ENCODE measurements at places on chromosomes 1 and 21.

DNA sequence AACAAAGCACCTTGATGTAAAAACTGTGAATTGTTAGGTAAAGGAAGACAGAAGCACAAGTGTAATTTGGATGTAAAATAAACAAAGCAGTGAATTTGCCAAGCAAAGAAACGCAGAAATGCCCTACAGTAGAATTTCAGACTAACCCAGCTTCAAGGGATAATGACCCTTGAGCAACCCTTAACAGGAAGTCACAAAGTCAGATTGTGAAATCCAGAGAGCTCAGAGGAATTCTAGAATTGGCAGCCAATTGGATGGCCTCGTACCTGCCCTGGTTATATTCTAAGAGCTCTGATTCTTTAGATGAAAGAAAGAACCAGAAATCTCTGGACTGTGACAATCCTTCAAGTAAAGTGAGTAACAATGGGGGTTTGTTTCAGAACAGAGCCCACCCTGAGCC is 152.7 kb upstream of the CHRM3 start:
- DNase-seq: no peak

DNA sequence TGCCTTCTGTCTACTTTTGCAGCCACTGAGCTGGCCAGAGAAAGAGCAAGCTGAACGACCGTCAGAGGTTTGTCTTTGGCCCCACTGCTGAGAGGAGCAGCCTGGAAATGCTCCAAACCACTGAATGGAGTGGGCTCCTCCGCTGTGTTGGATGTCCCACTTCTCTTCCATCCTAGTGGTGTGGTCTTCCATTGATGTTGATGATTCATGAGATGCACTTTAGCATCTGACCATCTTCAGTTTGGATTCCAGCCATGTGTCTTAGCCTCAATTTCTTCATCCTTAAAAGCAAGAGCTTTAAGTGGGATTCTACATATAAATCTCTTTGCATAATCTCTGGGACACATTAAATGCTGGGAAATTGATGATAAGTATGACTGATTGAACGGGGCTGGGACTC is 276.9 kb downstream of the SIPA1L2 start:
- DNase-seq: no peak

DNA sequence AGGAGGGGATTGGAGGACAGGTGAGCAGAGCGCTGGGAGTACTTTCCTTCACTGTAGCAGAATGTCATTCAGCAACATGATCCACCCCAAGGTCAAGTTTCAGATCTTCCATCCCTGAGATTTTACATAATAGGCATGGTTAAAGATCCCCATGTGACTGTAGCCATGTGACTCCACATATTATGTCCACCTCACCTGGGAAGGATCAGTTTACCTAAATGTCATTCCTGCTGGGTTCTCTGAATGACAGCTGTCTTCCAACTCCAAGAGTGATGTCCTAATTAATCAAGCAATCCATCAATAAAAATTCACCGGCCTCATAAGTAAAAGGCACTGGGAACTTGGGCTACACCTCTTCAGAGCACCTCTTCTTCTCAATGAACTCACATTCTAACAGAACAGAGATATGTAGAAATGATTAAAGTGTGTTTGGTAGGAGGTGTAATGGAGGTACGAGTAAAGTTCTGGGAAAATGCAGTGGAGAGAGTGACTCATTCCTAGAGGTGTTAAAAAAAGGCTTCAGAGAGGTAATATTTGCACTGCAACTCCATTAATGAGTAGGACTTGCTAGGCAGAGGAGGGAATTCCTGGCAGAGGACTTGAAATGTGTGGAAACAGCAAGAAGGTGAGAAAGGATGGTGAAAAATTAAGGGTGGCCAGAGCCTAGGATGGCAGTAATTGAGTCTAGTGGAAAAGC is 22.2 kb upstream of the MAPKAPK2 start:
- DNase-seq: no peak

- DNase-seq: no peak
Measured at GRCh38 chr1:23867542-23867894, 572 bp downstream of the FUCA1 start.

DNA sequence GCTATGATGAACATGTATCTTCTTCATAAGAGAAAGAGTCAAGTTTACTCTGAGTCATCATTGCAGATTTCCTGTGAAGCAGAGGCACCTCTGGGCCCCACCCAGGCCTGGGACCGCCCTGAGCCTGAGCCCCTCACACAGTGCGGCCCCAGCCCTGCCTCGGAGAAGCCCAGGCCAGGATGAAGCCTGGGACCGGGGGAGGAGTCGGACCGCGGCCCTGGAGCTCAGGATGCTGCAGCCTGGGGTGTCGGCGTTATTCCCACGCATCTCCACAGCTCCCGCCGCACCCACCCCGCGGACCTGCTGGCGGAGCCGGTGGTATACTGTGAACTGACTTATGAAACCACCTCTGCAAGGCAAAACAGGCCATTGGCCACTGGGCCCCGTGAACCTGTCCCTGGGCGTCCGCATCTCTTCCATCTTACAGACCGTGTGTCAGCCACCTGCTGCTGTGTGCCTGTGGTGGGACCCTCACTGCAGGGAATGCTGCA is 2.4 kb upstream of the COL6A1 start:
- DNase-seq: no peak

DNA sequence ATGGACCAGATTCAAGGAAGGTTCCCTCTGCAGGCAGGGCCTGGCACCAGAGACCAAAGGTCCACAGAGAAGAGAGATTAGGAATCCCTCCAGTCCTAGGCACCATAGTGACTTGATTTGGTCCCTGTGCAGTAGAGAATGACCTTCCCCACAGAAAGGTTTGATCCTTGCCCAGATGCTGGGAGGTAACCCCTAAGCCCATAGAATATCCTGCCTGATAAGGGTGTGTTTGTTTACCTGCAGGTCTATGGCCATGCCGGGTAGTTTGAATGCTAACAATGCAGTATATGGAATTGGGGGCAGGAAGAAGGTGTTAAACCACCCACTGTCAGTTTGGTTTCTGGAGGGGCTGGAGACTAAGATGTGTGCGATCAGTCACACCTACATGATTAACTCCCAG is 57.1 kb upstream of the NFASC start:
- no peak for DNase-seq

DNA sequence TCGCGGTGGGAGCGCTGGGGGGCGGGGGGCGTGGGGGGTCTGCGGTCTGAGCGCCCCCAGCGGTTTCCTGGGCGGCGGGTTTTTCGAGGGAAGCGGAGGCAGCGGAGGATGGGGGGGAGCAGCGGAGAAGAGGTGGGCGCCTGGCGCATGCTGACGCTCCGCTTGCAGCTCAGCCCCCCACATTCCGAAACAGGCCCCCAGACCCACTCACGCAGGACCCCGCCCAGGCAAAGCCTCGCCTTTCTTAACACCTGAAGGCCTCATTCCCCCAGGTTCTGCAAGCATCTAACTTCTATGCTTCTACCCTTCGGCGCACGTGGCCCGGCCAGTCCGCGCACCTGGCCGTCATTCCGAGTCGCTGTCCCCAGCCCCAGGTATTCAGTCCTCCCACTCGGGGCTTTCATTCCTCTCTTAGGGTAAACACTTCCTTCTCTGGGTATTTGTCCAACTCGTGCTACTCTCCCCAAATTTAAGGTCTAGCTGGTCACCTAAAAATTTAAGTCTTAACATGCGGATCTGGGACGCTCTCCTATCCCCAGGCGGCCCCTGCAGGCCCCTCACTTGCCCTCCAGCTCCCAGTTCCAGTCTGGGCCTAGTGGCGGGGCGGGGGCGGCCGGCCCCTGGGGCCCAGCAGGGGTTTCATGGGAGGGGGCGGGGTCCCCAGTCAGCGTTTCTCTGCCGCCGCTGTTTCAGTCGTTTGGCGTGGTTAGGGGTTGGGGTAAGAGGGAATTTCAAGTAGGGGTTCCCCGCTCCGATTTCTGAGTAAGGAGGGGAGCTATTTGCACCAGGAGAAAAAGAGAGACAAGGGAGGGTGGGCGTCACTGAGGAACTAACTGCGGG is 2.8 kb upstream of the ZBTB7B start:
- DNase-seq: no peak

DNA sequence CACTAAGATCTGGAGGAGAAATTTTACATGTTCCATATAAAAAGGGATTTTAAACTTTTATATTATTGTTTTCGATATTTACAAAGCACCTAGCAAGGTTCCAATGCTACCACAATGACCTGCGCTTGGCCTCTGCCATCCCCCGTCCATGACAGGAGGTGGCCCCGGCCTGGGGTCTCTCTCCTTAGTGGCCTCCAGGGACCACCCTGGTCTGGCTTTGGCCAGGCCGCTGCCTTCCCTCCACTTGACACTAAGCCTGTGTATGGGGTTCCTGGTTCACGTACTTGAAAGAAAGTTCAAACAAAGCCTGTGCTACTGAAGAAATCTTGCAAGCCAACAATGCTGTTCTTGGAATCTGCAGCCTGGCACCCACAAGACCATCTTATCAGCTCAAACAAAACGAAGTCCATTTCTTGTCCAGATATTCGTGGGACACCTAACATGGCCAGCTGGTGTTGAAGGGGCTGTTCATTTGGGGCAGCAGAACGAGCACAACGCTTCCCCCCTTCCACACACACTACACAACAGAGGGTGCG is 12.8 kb downstream of the PRDM15 start:
- no peak for DNase-seq

GRCh38 chr1:206495011-206495461 is 12.3 kb upstream of the RASSF5 start:
- DNase-seq: no peak

DNA sequence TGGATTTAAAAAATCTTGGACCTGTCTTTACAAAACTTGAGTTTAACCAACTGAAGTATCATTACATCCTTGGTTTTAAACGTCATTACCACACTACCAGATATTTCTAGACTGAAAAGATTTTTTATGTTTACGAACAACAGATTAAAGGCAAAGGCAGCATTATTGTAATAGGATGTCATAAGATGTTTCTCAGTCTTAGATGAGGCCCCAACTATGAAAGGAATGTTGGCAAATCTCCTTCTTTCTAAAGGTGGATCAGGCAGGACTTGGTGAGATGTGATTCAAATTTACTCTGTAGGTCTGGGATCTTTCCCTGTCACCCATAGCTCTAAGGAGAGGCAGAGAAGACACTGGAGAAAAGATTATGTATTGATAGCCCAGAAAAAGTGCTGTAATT is 417.9 kb downstream of the PTBP2 start:
- no peak for DNase-seq

GRCh38 chr21:42785666-42786427 is 93.5 kb downstream of the WDR4 start:
- DNase-seq: no peak

DNA sequence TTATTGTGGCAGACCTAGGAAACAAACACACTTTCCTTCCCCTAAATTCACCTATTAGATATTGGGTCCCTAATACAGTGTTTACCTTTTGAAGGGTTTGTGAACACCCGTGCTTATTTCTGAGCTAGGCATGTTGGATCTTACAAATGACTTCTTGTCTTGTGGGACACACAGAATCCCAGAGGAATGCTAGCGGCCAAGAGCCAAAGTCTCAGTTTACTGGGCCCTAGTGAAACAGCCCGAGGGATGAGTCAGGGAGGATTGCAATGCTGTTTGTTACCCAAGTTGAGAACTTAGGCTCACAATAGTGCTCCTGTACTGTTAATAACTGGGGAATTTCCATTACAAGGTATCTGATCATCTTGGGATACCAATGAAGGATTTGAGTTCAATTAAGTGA is 100.1 kb upstream of the AKT3 start:
- no peak for DNase-seq

All from stimulated activated CD8-positive, alpha-beta memory T cell treated with anti-CD3 and anti-CD28 coated beads, Interleukin-7, amount 100 ng/mL, for 1 hour (primary cell).